ENCODE measurements at places on chromosomes 5 and 9.

DNA sequence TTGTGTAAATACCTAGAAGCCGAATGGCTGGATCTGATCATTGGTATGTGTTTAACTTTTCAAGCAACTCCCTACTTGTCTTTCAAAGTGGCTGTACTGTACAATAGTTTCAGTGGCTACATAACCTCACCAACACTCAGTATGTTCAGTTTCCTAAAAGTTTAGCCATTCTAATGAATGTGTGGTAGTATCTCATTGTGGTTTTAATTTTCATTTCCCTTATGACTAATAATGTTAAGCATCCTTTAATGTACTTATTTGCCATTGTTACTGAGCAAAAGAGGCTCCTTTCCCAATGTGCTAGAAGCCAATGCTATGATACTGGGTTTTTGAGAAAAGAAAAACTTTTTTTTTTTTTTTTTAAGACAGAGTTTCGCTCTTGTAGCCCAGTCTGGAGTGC lies 27.8 kb upstream of the ALDOB start:
- no peak for DNase-seq

GRCh38 chr5:140005145-140005591 lies 37.9 kb downstream of the NRG2 start:
- no peak for DNase-seq

DNA sequence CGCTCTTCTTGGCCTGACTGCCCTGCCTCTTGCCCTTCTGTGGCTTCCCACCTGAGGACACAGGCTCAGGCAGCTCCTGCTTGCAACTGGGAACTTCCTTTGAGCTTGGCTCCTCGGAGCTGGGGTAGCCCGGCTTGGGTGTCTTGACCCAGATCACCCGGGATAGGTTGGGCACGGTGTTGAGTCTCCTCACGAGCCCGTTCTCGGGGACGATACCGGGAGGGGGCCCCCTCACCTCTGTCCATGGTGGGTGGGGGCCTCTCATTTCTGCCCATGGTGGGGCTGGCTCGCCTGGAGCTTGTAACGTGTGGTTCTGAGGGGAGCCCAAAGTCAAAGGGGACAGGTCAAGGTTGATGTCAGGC lies 7.8 kb upstream of the DDX41 start:
- no peak for DNase-seq

GRCh38 chr5:107919969-107920368 lies 249.2 kb upstream of the EFNA5 start:
- DNase-seq, result no peak

- DNase-seq, result no peak
Observed at GRCh38 chr9:121568343-121569265, 69.0 kb upstream of the GGTA1 start.

GRCh38 chr5:72252574-72253155 lies 67.4 kb downstream of the MRPS27 start:
- DNase-seq, result no peak

- DNase-seq, result no peak
Observed at GRCh38 chr5:113446358-113446927, 11.7 kb upstream of the TSSK1B start.

DNA sequence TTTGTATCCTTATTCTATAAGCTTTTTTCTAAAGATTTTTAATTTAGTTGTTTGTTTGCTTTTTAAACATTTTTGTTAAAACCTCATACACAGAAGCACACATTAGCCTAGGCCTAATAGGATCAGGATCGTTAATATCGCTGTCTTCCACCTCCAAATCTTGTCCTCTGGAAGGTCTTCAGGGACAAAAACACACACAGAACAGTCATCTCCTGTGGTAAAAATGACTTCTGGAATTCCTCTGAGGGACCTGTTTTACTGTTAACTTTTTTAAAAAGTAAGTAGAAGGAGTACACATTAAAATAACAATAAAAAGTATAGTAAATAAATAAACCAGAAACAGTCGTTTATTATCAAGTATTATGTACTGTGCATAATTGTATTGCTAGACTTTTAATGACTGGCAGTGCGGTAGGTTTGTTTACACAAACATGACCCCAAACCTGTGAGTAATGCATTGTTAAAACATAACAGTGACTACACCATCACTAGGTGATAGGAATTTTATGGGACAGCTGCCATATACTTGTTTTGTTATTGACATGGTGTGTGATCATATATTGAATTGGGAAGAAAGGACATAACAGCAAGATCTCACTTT lies 109.6 kb downstream of the ZCCHC7 start:
- no peak for DNase-seq

DNA sequence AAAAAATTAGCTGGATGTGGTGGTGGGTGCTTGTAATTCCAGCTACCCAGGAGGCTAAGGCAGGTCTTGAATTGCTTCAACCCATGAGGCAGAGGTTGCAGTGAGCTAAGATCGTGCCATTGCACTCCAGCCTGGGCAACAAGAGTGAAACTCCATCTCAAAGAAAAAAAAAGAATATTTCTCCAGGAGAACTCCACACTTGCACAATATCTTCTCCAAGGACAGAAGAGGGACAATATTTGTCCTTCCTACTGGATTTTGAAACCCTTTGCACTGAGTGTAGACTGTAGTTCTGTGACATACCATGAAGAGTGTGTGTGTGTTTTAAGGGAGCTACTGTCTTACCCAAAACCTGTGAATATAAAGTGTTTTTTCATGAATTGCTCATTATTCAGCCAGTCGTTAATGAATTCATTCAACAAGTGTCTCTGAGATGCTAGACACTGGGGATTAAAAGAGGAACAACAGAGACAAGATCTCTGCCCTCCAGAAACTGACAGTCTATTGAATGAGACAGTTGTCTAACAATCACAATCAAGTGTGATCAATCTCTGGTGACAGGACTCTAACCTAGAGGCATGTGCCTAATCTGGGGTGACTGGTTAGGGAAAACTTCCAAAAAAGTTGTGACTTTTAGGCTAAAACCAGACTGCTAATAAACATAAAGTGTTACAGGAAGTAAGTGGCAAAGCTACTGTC lies 9.8 kb upstream of the UBE2D2 start:
- DNase-seq, result peak; percentile 33

GRCh38 chr5:61783481-61783880 lies 451.4 kb downstream of the ZSWIM6 start:
- no peak for DNase-seq

- peak; percentile 78 for DNase-seq
Observed at GRCh38 chr5:140175367-140176030, 511 bp downstream of the CYSTM1 start.

- no peak for DNase-seq
Observed at GRCh38 chr9:74644023-74644422, 146.9 kb downstream of the RORB start.

DNA sequence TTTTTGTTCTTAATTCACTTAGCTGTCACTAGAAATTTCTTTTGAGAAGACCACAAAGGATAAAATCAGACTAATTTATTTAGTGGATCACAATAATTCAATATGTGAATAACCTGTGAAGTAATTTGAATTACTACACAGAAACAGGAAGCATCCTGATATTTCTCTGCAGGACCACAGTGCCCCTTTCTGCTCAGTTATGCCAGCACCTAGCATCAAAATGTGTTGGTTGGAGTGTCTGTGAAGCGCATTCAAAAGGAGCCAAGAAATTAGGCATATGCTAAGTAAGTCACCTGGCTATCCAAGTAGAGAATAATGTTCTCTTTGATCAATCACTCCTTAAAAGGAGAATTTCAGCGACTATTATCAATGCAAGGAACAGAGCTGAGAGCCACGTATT lies 187.5 kb downstream of the SLC12A2 start:
- DNase-seq, result no peak

GRCh38 chr9:124782661-124783574 lies 6.0 kb downstream of the OLFML2A start:
- DNase-seq, result no peak

All from hematopoietic multipotent progenitor cell (in vitro differentiated cells).